ENCODE measurements at places on chromosomes 7 and 10.

DNA sequence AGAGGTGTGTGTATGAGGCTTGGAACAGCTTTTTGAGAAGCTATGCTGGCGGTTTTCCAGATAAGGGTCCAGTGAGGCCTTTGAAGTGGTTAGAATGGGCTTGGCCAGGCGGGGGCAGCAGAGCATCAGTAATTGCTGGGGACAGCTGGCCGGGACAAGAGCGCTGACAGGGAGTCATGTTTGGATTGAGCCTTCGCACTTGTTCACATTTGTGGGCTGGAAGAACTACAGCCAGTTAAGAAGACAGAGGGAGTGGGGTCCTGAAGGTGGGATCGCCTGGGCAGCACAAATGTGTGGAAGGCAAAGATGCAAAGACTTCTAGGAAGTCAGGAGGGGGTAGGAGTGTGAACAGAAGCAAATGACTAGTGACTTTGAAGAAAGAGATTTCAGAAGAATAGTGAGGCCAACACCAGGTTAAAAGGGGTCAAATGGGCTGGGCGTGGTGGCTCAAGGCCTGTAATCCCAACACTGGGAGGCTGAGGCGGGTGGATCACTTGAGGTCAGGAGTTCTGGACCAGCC, 12.7 kb upstream of the SDHAF3 start:
- no peak for DNase-seq

GRCh38 chr7:100211342-100211780, 8.4 kb upstream of the PVRIG start:
- no peak for DNase-seq

DNA sequence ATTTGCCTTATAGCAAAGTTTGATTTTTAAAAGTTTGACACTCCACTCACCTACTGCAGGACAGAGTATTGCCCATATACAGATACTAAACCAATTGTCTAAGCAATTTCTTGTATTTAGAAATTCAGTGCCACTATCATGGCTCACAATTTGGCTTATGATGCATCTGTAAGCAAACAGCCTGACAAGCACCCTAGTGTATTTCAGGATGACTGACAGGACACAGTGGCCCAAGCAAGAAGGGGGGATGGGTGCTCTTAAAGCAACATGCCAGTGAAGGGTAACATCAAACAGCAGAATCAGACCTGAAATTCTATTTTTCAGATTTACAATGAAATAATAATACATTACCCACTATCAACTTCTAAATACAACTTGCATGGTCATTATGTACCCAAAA, 30.5 kb downstream of the CTNNA3 start:
- no peak for DNase-seq

DNA sequence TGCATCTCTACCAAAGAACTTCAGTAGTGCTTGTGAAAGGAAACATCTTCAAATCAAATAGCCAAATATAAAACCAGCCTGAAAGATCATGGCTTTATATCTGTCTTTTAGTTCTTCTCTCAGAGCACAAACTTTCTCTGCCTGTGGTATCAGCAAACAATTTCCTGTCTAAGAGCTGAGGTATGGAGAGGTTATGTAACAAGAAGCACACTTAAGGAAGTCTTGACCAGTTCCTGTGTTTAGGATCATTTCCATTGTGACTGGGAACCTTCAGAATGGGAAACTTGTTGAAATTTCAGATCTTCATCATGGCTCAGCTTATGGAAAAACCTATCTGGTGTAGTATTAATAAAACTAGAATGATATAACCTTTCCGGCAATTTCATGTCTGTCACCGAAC, 148.8 kb downstream of the MBL2 start:
- DNase-seq = no peak

DNA sequence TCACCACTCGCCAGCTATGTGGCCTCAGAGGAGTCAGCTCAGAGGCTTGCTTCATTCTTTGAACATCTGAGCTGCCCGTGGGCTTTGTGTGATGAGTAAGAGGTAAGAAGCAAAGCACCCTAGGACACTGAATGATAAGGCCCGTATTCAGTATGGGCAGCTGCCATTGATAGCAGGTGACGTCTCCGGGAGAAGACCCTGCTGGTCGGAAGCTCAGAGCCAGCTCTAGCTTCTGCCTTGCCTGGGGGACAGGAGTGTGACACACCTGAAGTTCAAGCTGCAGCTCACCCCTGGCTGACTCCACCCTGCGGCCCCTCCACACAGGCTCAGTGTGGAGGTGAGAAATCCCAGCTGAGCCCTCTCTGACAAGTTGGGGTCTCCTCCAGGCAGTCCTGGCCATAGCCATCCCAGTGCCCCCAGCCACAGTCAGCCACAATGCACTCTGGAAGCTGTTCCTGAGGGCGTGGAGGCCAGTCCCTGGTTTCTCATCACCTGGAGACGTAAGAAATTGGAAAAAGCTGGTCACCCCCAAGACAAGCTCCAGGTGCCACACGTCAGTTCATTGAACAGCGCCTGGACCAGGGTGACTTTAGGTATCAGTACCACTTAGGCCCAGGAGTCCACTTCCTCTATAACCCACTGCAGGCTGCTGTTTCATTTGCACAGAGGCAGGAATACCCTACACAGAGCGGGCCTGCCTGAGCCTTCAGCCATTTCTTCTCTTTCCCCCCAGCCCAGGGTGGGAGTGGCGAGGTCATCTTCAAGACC, 164.9 kb upstream of the RHEB start:
- DNase-seq = no peak

- no peak for DNase-seq
These were observed 70.4 kb downstream of the FAM185A start for GRCh38 chr7:102819151-102819550.

DNA sequence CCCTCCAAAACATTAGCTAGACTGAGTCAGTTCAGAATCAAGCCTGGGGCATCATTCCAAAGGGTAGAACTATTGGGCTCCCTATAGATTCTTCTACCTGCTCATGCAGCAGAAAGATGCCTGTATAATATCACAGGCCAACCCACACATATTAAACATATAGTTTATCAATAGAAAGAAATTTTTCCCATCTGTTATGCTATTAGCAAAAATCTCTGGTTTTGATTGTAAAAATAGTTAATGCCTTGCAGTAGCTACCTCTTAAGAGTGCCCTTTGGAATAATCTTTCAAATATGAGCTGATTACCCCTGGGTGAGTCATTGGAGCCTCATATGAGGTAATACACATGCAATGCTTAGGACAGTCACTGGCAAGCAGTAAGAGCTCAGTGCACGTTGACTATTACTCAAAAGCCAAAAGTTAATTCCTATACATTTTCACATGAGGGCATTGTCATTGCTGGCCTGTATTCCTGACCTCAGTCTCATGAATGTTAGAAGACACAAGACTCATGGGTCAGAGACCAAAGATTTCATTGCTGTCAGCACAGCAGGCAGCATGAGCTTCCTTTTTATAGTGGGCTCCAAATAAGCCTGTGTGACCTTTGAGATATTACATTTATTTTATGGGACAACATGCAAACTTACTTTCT, 180.0 kb downstream of the FGFR2 start:
- DNase-seq = no peak

- no peak for DNase-seq
These were observed 25.3 kb upstream of the WNT2 start for GRCh38 chr7:117347962-117348672.

DNA sequence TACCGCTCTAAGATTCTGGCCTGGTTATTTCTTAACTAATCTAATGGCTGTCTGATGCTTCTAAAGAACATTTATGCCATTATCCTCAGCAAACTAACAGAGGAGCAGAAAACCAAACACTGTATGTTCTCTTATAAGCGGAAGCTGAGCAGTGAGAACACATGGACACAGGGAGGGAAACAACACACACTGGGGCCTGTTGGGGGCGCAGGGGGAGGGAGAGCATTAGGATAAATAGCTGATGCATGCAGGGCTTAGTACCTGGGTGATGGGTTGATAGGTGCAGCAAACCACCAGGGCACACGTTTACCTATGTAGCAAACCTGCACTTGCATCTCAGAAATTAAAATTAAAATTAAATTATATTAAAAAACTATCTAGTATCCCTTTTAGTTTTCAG, 853.5 kb downstream of the GATA3 start:
- DNase-seq = no peak

- DNase-seq = no peak
These were observed 981.5 kb downstream of the SORCS1 start for GRCh38 chr10:106183041-106183440.

DNA sequence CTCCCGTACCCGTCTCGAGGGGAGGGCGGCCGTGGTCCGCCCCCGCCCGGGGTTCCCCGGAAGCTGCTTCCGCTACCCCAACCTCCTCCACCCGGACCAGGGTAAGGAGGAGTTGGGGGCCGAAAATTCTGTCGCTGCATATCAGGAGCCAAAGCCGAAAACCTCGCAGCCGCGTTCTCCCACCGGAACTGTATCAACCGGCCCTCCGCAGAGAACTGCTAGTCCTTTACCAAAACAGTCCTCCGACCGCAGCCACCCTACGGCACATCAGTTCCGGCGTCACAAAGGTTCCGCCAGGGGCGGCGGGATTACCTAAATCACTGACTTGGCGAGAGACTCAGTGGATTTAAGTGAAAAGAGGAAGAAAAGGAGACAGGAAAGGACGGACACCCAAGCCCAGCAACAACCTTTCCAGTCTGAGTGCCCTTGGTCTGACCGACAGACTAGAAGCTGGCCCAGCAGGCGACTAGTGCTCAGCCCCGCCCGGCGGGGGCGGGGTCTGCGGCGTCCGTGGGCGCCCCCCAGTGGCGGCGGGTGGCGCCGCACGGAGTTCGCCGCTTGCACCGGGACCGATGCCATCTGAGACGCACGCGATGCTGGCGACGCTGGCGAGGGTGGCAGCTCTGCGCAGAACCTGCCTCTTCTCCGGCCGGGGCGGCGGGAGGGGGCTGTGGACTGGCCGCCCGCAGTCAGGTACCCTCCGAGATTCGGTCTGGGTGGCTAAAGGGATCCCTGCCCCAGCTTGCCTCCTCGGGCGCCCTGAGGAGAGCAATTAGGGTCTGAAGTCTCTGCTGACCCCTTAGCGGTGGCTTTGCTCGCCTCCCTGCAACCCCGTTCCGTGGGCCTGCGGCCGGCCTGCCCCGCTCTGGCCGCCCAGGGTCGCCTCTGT, at the start of the genes MPLKIP and SUGCT:
TSS of gene MPLKIP (minus strand) at position 195 of the 889 bp plus-strand sequence. CDS start at position 140, 55 bp downstream.
TSS of gene SUGCT (plus strand) at position 578 of the 889 bp plus-strand sequence.
- DNase-seq = peak; percentile 48

GRCh38 chr7:135743907-135744731, 4.5 kb downstream of the FAM180A start:
- no peak for DNase-seq

DNA sequence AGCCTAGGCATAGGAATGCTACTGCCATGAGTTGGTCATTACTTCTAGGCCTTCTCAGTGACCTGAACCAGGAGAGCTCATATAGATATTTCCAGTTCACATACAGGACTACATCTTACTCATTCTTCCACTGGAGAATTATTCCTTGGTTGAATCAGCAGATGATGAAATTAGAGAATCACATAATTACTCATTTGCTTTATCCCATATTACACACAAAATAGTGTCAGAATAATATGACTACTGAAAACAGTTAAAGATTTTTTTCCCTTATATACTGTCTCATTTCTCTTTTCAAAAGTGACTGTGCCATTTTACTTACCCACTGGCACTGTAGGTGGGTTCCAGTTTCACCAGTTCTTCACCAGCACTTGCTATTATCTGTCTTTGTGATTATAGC, 18.5 kb downstream of the BMS1 start:
- no peak for DNase-seq

- DNase-seq = no peak
These were observed 63.5 kb downstream of the GRK5 start for GRCh38 chr10:119270762-119271366.

DNA sequence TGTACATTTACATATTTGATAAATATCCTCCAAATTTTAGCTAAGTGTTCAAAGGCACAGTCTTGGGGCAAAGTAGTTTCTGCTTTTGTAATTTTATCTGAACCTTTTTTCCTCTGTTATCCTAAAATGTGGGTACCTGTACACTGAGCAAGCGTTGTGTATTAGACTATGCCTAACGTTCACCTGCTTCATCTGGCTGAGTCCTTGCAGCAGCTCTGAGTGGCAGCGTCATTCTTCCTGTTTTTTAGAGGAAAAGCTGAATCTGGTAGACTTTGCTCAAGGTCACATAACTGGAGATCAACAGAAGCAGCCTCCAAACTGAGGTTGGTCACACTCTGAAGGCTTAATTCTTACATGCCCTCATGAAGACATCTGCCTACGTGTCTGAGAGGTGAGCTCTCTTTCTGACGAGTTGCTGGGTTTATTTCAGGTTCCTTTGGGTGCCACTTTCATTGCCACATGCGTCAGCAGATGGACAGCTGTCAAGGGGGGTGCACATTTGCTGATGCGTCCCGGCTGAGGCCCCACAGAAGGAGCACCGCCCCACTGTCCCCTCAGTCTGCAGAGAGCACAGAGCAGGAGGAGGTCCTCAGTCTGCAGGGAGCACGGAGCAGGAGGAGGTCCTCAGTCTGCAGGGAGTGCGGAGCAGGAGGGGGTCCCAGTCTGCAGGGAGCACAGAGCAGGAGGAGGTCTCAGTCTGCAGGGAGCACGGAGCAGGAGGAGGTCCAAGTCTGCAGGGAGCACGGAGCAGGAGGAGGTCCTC, 406.5 kb upstream of the SHH start:
- no peak for DNase-seq

DNA sequence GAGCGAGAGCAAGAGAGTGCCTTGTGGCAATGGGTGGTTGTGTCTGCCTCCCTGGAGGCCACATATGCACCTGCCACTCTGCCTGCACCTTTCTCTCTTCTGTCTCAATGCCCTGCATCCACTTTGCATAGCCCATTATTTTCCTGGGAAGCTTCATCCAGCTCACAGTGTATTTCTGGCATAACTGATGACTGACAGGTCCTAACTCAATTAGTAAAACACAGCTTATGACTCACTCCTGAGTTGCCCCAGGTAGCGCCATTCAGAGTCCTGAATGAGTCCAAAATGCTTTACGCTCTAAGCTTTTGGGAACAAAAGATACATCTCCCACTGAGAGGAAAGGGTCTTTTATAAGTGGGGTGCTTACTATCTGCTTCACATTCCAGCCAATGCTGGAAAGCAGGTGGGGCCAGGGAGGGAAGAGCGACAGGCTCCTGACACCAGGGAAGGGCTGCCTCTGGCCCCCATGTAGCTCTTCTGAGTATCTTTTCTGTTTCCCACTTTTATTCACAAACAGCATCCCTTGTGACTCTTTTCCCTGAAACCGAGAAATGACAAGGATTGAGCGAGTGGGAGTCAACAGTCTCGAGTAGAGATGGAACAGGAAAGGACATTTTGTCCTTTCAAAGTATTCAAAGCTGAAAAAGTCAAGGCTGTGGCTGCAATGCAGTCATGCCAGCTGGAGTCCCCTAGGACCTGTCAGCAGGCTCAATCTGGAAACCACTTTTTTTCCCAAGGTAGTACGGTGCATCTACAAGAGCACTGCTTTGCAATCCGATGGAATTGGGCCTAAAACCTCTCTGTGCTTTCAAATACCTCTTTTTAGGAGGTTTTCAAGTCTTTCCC, 479.3 kb upstream of the PODXL start:
- DNase-seq = no peak

Measured in cerebellar nuclear complex (tissue), 1 donor.